ENCODE measurements at places on chromosomes 1 and 21. TPM values are rescaled to one million over a fixed set of nuclear protein-coding genes. Genes with fewer than 3 reads are reported as not detected.

ADAM15 gene
- total RNA-seq, result 167 TPM

CLCA1 gene
- total RNA-seq, result 0.08 TPM

IFFO2 gene
- total RNA-seq, result 70.2 TPM

WDR64 gene
- not detected for total RNA-seq

RYR2 gene
- 0.28 TPM for total RNA-seq

OR6K3 gene
- total RNA-seq, result not detected

ZNF670 gene
- total RNA-seq, result 1.4 TPM

Measured in esophagus mucosa (tissue), 1 donor.